SJCRH30 (cell line): ENCODE measurements at places on chromosomes 4 and X.

GRCh38 chrX:17547658-17548057, 172.7 kb downstream of the NHS start:
- DNase-seq: peak; percentile 79
- H3K27me3 ChIP-seq: no peaks in the 10 kb centered on the region
- H3K36me3 ChIP-seq: no peaks in the 10 kb centered on the region
- H3K4me1 ChIP-seq: peaks cover 6% of the 10 kb centered on the region; the same call in 1 of the 2 replicates
- no peak overlapping the region for H3K27ac ChIP-seq

DNA sequence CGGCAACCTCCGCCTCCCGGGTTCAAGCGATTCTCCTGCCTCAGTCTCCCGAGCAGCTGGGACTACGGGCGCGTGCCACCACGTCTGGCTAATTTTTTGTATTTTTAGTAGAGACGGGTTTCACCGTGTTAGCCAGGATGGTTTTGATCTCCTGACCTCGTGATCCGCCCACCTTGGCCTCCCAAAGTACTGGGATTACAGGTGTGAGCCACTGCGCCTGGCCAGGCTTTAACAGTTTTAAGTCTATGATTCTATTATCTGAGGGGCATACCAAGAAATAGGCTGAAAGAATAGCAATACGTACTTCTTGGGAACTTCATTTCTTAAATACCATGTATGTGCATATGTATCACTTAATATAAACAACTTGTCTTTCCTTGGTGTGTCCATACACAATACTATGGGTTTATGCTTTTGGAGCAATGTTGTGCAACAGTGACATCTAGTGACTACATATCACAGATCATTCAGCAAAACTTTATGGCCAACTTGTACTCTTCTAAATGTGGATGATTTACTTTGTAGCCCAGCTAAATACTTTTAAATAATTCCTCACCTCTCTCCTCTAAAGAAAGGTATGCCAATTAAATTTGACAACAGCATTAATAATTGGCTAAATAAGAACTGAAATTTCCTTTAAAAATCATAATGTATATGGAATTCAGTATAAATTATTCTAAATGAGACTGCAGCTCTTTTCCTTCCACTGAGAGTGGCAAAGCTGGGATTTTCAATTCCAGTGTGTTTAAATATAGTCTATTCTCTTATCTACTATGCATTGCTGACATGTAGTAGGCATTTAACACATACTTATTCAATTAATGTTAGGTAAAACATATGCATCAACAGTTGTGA, 10.4 kb downstream of the SLC9B1 start:
- no peak overlapping the region for H3K4me3 ChIP-seq
- peak; percentile 79 for DNase-seq
- H3K27me3 ChIP-seq: no peaks in the 10 kb centered on the region
- H3K36me3 ChIP-seq: no peaks in the 10 kb centered on the region

DNA sequence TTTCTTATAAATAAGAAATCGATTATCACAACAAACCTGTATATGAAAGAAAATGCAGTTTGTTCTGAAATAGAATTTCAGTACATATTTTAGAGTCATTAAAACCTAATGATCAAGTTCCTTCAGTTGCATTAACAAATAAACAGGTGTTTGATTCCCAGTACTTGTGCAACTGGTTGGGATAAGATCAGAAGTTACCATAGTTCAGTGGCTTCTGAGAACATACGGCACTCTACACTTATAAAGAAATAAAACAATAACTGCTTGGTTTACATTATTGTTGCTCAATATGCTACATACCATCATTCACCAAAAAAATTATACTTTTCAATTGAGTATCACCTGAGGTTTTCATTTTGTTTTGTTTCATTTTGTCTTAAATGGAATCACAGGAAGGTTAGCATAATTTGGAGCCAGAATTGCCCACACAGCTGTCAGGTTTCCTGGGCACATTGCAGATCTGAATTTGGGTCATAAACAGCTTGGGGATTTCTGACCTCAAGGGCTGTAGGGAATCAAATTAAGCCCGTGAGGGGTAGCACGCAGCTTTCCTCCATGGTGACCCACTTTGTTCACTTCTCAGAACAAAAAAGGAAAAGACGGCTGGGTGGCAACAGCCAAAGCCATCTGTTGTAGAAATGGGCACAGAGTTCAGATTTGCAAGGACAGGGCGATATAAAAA, 14.9 kb upstream of the CCNG2 start:
- H3K27me3 ChIP-seq: no peaks in the 10 kb centered on the region
- H3K4me3 ChIP-seq: no peak overlapping the region
- H3K27ac ChIP-seq: no peak overlapping the region
- peak; percentile 30 for DNase-seq
- H3K4me1 ChIP-seq: peaks cover 19% of the 10 kb centered on the region

DNA sequence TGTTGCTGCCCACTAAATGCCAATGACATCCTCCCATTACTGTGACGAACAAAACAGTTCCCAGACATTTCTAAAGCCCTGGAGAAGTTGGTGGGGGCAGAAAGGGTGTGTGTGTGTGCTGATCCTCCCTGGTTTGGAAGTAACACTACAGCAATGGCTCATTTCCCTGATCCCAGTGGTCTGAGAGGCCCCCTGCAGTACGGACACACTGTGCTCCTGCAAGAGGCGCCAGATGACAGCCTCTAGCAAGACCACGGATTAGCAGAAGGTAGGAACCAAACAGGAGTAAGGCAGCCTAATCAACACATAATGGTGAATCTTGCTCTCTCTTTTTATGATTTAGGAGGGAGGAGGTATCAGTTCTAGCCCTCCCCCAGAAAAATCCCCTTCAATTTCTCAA, 49.6 kb downstream of the CHRDL1 start:
- no peaks in the 10 kb centered on the region for H3K27me3 ChIP-seq
- H3K4me1 ChIP-seq: no peaks in the 10 kb centered on the region
- no peaks in the 10 kb centered on the region for H3K36me3 ChIP-seq
- no peak for DNase-seq
- no peak overlapping the region for H3K27ac ChIP-seq
- H3K4me3 ChIP-seq: no peak overlapping the region

GRCh38 chr4:15779306-15779705, 1.2 kb downstream of the CD38 start:
- H3K27me3 ChIP-seq: no peaks in the 10 kb centered on the region; the same call in 1 of the 2 replicates
- H3K36me3 ChIP-seq: no peaks in the 10 kb centered on the region
- no peaks in the 10 kb centered on the region for H3K4me1 ChIP-seq
- DNase-seq: no peak
- peak overlapping the region; percentile 14 for H3K4me3 ChIP-seq

DNA sequence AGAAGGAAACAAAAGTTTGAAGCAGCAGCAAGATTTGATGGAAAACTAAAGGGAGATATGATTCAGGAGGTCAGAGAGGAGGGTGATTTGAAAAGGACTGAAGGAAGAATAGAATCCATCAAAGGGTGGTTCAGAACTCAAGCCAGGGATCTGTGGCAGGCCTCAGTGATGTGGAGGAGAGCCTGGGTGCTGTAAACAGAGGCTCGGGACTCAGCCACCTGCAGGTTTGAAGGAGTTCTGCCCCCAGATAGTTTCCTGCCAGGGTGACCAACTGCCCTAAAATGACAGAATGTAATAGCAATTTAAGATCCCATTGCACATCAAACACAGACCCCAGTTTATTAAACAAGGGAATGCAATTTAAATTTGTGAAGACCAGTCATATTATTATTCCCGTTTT, 204.0 kb upstream of the FAT1 start:
- H3K27ac ChIP-seq: no peak overlapping the region
- peaks cover 1% of the 10 kb centered on the region for H3K4me1 ChIP-seq
- H3K27me3 ChIP-seq: no peaks in the 10 kb centered on the region
- H3K4me3 ChIP-seq: no peak overlapping the region

GRCh38 chrX:2897311-2897689, 31.8 kb downstream of the ARSD start:
- no peaks in the 10 kb centered on the region for H3K27me3 ChIP-seq
- no peak overlapping the region for H3K4me3 ChIP-seq
- DNase-seq: no peak
